K562 (cell line): ENCODE measurements at places on chromosomes 4 and X. TPM values are rescaled to one million over a fixed set of nuclear protein-coding genes. Genes with fewer than 3 reads are reported as not detected.

GRCh38 chr4:169010125-169011023 is at the start of gene CBR4:
CBR4 (minus strand) TSS chr4:169010255; CDS start chr4:169010089, 166 bp downstream.
- peak within 1 kb of the TSS; percentile 63 for H3K4me3 ChIP-seq
- peaks cover 7% of the 10 kb centered on the region; the same call in 1 of the 2 replicates for H3K4me1 ChIP-seq
- no peaks in the 10 kb centered on the region for H3K27me3 ChIP-seq

DNA sequence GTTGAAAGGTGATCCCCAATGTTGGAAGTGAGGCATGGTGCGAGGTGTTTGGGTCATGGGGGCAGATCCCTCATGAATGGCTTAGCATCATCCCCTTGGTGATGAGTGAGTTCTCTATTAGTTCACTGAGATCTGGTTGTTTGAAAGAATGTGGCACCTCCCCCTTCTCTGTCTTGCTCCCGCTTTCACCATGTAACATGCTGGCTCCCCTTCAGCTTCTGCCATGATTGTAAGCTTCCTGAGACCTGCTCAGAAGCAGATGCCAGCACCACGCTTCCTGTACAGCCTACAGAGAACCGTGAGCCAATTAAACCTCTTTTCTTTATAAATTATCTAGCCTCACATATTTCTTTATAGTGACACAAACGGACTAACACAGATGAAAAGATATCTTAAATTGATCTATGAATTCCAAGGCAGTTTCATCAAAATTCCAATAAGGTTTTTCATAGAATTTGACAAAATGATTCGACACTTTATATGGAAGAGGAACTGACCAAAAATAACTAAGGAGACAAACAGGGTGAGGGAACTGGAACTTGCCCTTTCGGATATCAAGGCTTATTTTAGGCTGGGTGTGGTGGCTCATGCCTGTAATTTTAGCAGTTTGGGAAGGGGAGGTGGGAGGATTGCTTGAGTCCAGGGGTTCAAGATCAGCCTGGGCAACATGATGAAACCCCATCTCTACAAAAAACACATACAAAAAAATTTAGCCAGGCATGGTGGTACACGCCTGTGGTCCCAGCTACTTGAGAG is 56.9 kb upstream of the OGT start:
- no peaks in the 10 kb centered on the region for H3K36me3 ChIP-seq
- H3K27ac ChIP-seq = no peak overlapping the region
- no peaks in the 10 kb centered on the region for H3K27me3 ChIP-seq
- H3K4me1 ChIP-seq = no peaks in the 10 kb centered on the region
- H3K4me3 ChIP-seq = no peak overlapping the region

DNA sequence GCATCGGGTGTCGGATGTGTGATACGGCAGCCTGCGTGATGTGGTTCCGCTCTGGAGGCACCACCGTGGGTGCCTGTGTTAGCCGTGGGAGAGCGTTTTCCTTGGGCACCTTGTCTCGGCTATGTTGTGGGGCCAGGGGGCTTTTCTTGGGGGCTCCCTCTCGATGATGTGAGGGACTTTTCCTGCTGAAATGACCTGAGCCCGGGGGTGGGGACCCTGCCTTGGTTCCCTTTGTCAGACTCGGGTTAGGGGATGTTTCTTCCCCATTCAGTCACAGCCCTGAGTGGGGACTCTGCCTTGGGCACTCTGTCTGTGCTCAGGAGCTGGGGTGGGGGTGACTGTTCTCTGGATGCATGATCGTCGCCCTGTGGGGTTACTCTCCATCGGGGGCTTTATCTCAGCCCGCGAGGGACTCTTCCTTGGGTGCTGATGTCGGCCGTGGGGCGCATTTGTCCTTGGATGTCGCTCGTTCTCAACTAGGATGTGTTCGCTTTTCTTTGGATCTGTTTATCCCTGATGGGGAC is 26.7 kb downstream of the CT45A3 start:
- H3K4me1 ChIP-seq = no peaks in the 10 kb centered on the region; the same call in 1 of the 2 replicates
- peak overlapping the region; percentile 42; the same call in 2 of the 3 replicates for H3K27ac ChIP-seq
- no peaks in the 10 kb centered on the region for H3K27me3 ChIP-seq

DNA sequence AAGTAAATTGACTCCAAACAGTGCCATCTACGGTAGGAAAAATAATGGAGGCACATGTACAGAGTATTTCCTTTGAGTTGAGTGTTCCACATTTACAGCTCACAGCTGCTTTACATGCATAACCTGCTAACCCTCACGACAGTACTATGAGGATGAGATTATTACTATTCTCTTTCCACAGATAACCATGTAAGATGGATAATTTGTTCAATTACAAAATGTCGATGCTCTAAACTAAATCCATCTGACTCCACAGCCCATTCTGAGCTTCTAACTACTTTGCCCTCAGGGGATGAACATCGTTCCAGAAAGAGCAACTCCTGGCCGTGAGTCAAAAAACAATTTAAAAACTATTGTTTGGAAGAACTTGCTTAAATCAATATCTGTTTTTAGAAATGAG is 330.4 kb upstream of the NWD2 start:
- H3K36me3 ChIP-seq = no peaks in the 10 kb centered on the region
- no peaks in the 10 kb centered on the region for H3K4me1 ChIP-seq
- no peak overlapping the region for H3K27ac ChIP-seq
- H3K27me3 ChIP-seq = no peaks in the 10 kb centered on the region
- no peak for DNase-seq
- no peak overlapping the region for H3K4me3 ChIP-seq

ATP6AP2 gene
- 38.7 and 50.1 TPM in 2 replicates for total RNA-seq

FRMD7 gene
- not detected in 2 replicates for total RNA-seq
